Activated CD8-positive, alpha-beta memory T cell treated with anti-CD3 and anti-CD28 coated beads for 48 hours (primary cell): ENCODE measurements at places on chromosomes 5 and 9.

- no peak for DNase-seq
Measured at GRCh38 chr9:124345751-124346281, 69.4 kb downstream of the PSMB7 start.

DNA sequence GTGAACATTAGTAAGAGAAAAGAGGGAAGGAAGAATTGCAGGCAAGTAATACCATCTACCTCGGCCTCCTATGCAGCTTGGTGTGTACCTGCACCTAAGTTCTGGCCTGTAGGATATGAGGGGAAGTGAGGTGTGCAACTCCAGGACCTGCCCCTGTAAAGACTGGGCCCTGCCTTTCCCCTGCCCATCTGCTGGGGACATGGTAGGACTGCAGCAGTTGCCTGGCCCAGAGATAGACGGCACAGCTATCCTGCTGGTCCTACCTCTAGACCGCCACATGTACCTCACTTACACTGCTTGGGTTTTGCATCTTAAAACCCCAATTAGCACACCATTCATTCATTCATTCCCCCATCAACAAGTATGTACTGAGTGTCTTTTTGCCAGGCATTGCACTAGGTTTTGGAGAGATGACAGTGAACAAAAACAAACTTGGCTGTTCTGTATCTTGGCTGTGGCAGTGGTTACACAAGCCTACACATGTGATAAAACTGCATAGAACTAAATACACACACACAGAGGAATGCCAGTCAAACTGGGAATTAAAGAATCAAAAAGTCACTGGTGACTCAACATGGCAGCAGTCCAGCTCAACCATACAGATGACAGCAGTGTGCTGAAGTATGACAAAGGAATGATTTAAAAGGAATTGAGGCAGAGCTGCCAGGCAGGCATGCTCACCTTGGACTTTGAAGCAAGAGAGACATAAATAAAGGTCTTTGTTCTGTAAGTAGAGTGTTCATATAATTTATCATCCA, 23.3 kb upstream of the MGAT1 start:
- DNase-seq, result no peak

DNA sequence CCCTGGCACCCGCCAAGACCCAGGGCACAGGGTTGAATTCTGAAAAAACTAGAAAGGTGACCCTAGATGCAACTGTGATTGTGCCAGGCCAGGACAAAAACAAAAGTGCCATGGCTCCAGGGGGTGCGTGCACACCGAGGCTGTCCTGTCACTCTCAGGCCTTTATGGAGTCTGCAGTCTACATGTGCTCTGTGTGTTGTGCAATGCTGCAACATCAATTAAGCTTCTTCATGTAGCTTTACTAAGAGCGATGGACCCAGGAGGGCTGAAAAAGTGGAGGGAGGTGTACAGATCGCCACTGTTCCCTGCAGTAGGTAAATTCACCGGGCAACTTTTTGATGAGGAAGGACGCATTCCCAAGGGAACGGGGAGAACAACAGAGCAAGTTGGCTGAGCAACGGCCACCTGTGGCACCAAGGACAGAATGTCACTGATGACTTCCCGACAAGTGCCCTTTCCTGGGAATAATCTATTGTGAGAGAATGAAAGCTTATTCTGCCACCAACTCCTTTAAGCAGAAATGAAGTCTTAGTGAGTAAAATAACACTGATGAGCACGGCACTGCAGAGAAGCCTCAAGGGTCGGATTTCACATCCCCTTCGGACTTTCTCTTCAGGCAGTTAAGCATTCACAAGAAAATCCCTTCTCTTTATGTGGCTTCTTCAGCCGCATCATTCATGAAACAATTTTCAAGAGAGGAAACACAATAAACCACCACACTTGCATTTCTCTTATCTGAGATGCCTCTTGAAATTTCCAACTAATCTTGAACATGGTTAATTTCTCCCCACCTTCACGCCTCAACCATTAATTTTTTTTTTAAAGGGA, 149.6 kb downstream of the DROSHA start:
- no peak for DNase-seq

DNA sequence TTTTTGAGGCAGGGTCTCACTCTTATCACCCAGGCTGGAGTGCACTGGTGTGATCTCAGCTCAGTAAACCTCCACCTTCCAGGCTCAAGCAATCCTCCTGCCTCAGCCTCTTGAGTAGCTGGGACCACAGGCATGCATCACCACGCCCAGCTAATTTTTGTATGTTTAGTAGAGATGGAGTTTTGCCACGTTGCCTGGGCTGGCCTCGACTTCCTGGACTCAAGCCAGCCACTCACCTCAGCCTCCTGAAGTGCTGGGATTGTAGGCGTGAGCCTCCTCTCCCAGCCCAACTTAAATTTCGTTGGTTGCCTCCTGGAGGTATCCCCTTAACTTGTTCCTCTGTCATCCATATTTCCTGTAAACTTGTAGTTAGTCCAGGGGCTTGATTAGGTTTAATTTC, 47.2 kb downstream of the RAB24 start:
- DNase-seq, result no peak

GRCh38 chr9:128045831-128046230, 21.3 kb downstream of the NAIF1 start:
- DNase-seq, result no peak

GRCh38 chr5:158998793-158999325, 100.9 kb downstream of the EBF1 start:
- no peak for DNase-seq

DNA sequence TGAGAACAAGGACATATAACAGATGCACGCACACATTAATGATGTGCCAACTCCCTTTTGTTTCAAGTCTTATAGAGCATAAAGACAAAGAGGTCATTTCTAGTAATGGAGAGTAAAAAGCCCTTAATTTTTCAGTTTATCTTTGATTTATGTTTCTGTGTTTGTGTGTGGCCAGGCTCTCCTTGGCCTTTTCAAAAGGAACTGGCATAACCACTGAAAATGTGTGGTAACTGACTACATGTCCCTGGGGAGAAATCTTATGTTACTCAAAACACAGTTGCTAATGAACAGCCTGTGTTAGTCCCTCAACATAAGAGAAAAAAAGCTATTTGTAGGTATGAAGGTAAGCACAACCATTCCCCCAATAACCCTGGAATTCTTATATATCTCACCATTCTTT, 47.6 kb upstream of the SHOC1 start:
- DNase-seq, result no peak

DNA sequence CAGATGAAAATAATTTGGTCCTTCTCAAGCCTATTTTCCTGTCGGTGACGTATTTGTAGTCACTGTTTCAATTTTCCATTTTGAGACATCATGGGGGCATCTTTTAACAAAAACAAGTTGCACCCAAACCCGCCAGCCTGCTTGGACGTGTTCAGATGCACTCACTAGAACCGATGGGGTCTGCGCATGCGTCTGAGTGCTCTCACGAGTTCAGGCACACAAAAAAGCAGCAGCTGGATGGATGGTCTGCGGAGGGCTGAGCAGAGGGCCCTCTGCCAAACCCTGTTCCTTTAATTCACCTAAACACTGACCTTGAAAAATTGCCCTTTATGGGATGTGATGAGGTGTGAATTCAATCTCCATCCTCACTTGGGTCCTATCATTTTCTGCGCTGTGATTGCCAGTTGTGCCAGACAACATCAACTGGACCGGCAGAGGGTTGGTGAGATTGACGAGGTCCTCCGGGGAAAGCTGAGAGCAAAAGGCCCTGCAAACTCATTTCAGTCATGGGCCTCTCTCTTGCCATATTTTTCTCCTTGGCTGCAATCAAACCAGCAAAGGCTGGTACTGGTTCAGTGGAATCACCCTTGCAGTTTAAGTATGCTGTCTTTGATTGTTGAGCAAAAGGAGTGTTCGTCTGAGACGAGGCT, 251.9 kb downstream of the NFIB start:
- no peak for DNase-seq

GRCh38 chr5:129593525-129593924, 133.4 kb downstream of the ADAMTS19 start:
- no peak for DNase-seq

GRCh38 chr5:84564321-84565075, 179.8 kb upstream of the EDIL3 start:
- DNase-seq, result no peak

GRCh38 chr5:169519358-169519757, 64.2 kb upstream of the SPDL1 start:
- DNase-seq, result no peak

DNA sequence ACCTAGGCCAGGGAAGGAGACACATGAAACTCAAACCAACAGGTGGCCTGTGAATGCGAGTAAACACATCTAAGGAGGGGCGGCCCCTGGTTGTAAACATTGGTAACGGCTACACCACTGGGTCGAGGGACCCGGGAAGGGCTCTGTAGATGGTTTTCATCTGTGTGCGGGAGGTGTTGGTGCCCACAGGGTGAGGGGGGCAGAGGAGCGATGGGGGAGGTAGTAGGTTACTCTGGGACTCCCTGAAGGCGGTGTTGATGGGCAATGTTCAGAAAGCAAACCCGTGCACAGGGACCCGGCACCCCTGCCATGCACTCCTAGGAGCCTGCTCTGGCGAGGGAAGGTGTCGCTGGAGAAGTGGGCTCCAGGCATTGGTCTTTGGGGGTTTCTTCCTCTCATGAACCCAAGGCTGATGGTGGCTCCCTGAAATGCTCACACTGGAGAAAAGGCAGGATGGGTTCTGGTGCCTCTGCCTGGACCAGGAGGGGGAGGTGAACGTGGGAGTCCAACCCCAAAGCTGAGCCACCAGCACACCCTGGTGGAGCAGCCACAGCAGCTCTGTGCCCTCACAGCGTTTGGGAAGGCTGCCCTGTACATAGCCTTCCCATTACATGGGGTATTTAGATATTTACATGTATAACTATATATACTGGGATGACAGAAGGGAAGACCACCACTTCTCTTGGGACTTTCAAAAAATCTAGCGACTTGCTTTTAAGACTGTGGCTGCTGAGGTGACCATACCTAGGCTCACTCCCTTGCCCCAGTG, 103.2 kb downstream of the ENTREP1 start:
- DNase-seq, result no peak

- DNase-seq, result no peak
Measured at GRCh38 chr9:99820685-99821395, 845 bp upstream of the NR4A3 start.
